ENCODE measurements at places on chromosomes 7 and 10.

- DNase-seq: no peak
Observed at GRCh38 chr10:86290933-86291615, 75.5 kb downstream of the GRID1 start.

- DNase-seq: no peak
Observed at GRCh38 chr10:129426606-129427005, 40.4 kb upstream of the MGMT start.

DNA sequence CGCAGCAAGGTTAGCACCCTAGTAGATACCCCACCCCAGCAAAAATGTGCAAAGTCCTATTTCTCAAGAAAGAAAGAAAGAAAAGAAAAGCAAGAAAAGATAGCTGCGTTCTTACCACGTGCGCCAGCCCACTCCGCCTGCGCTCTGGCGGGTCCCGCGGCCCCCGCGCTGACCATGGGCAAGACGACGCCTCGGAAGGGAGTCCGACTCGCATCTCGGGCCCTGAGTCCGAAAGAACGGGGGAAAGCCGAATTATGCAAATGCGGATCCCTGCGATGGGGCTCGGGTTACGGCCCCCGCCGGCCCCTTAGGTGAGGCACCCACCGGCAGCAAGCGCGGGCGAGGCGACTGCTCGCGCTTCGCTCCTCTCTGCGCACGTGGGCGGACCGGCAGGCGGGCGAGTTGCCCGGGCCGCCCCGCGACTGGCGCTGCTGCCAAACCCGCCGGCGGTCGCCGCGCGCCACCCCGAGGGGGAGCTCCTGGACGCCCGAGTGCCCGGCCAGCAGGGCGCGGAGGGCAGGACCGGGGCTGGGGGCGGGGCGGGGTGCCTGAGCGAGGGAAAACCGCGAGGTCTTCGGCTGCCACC is 2.4 kb upstream of the EGR2 start:
- DNase-seq: no peak

GRCh38 chr10:58157076-58157766 is 110.5 kb downstream of the IPMK start:
- DNase-seq: peak; percentile 57

GRCh38 chr10:51386248-51386885 is 312.1 kb downstream of the PRKG1 start:
- no peak for DNase-seq

DNA sequence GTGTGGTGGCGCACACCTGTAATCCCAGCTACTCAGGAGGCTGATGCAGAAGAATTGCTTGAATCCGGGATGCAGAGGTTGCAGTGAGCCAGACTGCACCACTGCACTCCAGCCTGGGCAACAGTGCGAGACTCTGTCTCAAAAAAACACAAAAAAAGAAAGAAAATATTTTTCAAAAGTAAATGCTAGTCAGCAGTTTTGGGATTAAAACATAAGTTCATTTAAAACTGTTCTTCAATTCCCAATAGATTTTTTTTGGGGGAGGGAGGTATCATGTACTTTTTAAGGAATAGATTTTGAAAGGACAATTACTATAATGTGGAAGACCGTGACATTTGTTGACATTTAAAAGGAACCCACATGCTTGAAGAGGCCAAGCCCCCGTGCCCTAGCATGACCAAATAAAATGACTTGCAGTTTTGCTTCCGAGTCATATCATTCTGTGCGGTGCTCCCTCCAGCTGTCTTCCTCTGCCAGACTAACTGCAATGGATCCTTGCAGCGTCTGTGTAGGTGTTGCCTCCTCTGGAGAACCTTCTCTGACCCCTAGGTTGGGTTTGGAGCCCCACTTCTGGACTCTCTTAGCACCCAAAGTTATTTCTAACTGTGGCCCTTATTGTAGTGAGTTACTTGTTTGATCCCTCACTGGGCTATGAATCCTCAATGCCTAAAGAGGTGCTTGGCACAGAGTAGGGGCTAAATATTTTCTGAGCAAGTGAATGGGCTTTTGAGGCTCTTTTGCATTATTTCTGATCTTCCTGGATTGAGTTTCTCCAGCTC is 17.4 kb upstream of the HPS1 start:
- DNase-seq: no peak

- no peak for DNase-seq
Observed at GRCh38 chr7:101179117-101179516, 976 bp downstream of the NAT16 start.

GRCh38 chr10:4004144-4004543 is 219.1 kb upstream of the KLF6 start:
- DNase-seq: no peak

DNA sequence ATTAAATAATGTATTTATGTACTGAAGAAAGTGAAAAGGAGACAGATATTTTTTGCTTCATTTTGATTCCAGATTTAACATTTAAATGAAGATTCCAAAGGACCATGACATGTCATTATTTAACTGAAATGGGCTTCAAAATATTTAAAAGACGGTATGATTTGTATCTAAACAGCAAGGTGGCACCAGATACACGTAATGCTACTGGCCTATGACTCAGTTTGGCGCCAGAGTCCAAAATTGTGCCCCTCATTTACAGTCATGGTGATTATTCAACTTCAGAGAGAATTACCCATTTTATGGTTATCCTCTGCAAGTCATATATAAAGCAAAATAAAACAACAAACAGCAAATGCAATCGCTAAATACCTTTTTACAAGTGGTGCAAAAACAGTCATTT is 94.5 kb downstream of the ETV1 start:
- no peak for DNase-seq

DNA sequence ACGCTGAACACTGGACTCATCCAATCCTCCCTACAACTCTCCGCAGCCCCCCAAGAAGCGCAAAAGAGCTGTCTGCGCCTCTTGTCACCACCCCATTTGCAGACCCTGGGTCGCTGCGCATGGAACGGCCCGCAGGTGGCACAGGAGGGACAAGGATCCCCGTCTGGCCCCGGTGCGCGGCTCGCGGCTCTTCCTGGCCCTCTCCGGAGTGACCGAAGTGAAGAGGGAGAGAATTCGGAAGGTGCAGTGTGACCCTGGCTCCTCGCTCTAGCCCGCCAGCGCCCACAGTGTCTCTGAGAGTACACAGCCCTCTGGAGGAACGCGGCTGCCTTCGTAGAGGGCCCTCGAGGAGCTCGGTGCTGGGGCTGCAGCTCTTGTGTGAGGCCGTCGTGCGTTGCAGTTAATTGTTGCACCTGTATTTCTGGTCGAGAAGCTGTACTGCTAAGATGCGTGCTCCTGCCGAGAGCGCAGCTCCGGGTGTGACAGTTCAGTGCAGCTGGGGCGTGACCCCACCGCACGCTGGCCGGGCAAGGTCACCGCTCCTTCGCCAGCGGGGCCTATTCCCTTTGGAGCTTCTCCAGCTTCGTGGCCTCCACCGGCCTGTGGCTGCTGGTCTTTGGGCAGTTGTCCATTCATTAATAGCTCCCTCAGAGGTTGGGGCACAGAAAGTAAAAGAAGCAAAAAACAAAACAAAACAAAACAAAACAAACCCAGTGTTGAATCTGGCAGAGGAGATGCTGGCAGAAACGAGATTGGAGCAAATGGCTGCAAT is 119.0 kb downstream of the SEC23IP start:
- DNase-seq: no peak

DNA sequence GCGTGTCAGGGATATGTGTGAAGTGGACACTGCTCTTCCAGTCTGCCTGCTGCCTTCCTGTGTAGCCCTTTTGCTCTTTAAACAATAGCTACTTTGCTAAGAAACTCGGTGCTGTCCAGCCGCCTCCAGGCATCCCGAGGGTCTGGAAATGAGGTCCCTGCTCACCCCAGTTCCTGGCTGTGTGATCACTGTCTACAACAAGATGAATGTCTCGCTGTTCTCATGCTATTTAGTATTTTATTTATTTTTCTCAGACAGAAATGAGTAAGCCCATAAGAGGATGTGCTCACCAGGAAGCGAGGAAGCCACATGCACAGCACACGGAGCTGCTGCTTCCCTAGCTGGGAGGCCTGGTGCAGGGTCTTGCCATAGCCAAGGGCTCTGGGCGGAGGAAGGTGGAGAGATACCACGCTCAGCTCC is 167.0 kb upstream of the PITRM1 start:
- DNase-seq: no peak

- no peak for DNase-seq
Observed at GRCh38 chr7:44313016-44313415, 12.4 kb downstream of the CAMK2B start.

GRCh38 chr10:5434017-5434753 is 21.8 kb downstream of the NET1 start:
- DNase-seq: peak; percentile 13

DNA sequence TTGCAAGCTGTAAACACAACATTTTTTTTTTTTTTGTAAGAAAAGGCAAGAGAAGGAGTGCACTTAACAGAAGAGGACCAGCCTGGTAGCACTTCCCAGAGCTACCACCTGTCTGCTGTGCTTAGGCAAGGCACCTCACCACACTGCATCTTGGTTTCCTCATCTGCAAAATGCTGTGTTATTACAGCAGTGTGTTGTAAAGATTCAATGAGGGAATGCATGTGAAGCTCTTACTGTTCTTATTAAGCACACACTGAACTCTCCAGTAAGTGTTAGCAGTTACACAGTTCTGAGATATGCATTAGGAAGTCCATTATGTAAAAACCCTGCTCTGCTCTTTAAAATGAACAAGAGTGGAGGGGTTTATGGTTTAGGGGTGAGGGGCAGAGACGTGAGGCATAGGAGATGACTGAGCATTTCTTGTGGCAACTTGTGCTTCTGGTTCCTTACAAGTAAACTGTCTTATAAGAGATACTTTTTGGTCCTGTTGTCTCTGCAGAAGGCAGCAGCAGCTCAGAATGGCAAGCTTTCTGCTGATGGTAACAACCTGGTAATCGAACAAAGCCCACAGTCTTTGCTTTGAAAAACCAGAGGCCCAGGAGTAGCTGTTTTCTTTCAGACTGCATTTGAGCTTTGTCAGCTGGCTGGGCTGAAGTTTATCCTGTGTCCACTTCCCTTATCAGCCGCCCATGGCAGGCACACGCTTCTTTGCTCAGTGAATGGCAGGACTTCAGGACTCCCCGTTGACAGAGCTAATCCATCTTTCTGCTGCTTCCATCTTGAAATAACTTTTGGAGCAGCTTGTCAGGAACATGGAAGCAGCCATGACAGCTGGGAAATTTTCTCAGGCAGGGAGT is 98.8 kb upstream of the BMPER start:
- DNase-seq: no peak

- no peak for DNase-seq
Observed at GRCh38 chr10:46520381-46520780, 36.1 kb downstream of the GPRIN2 start.

GRCh38 chr10:92181575-92181974 is 109.3 kb downstream of the CPEB3 start:
- DNase-seq: no peak

GRCh38 chr7:33195264-33195663 is 65.9 kb downstream of the BBS9 start:
- no peak for DNase-seq

- DNase-seq: no peak
Observed at GRCh38 chr10:57786850-57787750, 480.6 kb downstream of the IPMK start.

GRCh38 chr7:16993543-16993942 is 111.8 kb upstream of the AGR3 start:
- no peak for DNase-seq

- no peak for DNase-seq
Observed at GRCh38 chr7:150898475-150899011, 46.2 kb downstream of the AOC1 start.

DNA sequence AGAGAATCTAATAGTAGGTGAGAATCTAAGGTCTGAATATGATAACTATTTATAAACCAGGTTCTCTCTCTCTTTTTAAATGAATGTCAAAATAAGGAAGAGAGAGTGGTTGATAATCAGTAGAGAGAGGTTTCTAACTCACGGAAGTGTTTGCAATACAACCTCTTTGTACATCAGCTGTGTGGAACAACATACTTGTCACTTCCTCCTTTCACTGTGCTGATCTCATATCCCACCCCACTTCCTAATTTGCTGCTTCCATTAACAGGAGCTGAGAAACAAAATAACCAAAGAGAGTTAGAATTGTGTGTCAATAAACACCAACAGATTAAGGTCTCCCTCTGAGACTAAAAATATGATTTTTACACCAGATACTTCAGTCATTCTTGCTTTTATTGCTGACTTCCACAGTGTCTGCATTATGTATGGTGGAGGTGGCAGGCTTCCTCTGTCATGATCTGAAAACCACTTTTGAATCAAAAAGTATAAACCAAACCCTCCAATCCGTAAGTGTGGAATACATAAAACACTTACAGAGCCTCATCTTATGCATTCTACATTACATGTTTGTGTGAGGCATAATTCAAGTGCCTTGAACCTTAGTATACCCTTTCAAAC is 25.0 kb downstream of the CACUL1 start:
- DNase-seq: peak; percentile 83

GRCh38 chr10:42988517-42989395 is 88.1 kb upstream of the RET start:
- peak; percentile 49 for DNase-seq

GRCh38 chr10:37947526-37947925 is 28.9 kb downstream of the ZNF25 start:
- DNase-seq: no peak

- no peak for DNase-seq
Observed at GRCh38 chr10:98460837-98461499, 14.2 kb upstream of the HPS1 start.

GRCh38 chr10:99720387-99720786 is 11.5 kb downstream of the COX15 start:
- DNase-seq: no peak

DNA sequence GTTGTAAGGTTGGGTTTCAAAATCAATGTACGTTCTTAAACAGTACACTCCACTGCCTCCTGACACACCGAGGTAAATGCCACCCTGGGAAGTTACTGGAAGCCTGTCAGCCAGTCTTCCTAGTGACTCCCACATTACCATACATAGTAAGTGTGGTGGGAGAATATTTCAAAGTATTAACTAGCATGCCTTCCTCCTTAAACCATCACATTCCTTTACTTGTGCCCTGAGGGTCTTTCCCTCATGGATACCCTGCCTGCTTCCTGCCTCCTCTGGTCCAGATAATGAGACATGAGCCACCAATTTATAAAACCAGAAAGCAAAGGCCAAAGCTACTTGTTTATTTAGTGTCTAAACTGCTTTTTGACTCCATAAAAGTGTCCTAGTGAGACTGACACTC is 23.3 kb upstream of the SORCS3 start:
- no peak for DNase-seq

GRCh38 chr7:2409745-2410414 is 6.5 kb downstream of the CHST12 start:
- peak; percentile 45 for DNase-seq

All from GF-D8 (cell line).